IMR-90 (cell line): ENCODE measurements at places on chromosomes 11 and 22. TPM values are rescaled to one million over a fixed set of nuclear protein-coding genes. Genes with fewer than 3 reads are reported as not detected.
A peak's percentile ranks its signal among the peaks of the same experiment; 100 is the strongest.

The MMP12 gene
- not detected in 2 replicates for total RNA-seq

The OR5D16 gene
- not detected in 2 replicates for total RNA-seq

The MYRF gene
- total RNA-seq, result 1.6 and 1.7 TPM in 2 replicates

The OR10A2 gene
- total RNA-seq, result not detected in 2 replicates

- H3K27ac ChIP-seq, result no peak overlapping the region
- no peak overlapping the region for H3K4me3 ChIP-seq
- peaks cover 40% of the 10 kb centered on the region for H3K4me1 ChIP-seq
- peaks cover 6% of the 10 kb centered on the region for H3K27me3 ChIP-seq
These were observed 7.1 kb upstream of the PDGFB start for GRCh38 chr22:39251762-39252460.

DNA sequence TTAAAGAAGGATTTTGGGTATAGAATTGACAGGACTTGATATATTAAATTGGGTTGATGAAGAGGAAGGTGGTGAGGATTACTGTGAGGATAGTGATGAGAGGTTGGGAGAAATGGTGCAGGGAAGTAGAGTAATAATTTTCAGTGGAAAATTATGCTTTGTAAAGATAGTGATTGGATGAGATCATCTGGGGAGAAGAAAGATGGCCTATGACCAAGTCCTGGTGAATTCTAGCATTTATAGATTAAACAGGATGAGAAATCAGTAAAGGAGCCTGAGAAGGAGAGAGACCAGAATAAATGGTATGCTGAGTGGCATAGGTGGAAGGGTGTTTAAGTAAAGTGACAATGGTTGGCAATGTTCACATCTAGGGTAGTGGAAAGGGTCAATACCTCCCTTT, 15.0 kb downstream of the IPO7 start:
- H3K4me3 ChIP-seq, result no peak overlapping the region
- H3K27ac ChIP-seq, result no peak overlapping the region
- peak; percentile 63 for DNase-seq
- peaks cover 5% of the 10 kb centered on the region; the same call in 1 of the 2 replicates for H3K4me1 ChIP-seq

GRCh38 chr11:104333977-104334376, 170.0 kb upstream of the PDGFD start:
- H3K27me3 ChIP-seq, result no peaks in the 10 kb centered on the region
- H3K27ac ChIP-seq, result no peak overlapping the region
- peaks cover 1% of the 10 kb centered on the region; the same call in 1 of the 2 replicates for H3K4me1 ChIP-seq
- H3K36me3 ChIP-seq, result no peaks in the 10 kb centered on the region
- no peak overlapping the region for H3K4me3 ChIP-seq

DNA sequence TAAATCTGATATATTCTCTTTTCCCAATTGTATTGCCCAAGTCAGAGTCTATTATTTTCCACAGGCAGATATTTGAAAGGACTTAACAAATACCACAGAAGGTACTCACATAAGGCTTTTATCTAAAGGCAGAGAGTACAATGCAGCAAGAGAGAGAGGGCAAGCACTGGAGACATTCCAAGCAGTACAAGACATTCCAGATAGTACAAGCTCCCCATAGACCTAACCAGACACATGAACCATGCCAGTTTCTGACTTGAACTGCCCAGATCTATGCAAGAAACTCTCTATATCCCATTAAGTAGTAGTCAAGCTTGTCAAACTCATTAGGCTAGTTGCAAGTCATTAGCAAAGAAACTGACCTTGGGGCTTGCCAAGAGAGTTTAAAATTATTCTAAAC, 11.2 kb upstream of the MS4A6E start:
- no peaks in the 10 kb centered on the region for H3K27me3 ChIP-seq
- H3K4me1 ChIP-seq, result no peaks in the 10 kb centered on the region
- no peak overlapping the region for H3K27ac ChIP-seq
- H3K4me3 ChIP-seq, result no peak overlapping the region
